Fibroblast of skin of right biceps (primary cell): ENCODE measurements at places on chromosomes 5 and 9.

GRCh38 chr9:132750668-132751067 lies 80.4 kb downstream of the GTF3C4 start:
- DNase-seq, result no peak

DNA sequence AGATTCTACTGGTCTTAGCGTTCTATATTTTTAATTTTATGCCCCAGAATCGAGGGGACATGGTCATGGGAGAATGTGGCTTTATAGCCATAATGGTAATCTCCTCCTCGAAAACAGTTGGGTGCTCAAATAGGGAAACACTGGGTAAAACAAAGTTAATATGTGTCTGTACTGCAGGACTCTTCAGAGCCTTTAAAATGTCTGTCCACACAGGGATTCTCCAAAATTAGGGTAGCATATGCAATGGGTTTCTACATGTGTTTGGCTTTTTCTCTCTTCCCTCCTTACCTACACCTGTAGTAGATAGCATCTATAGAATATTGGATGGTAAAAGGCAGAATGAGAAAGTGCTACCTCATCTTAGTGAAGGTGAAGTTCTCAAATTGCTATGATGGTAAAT lies 130.0 kb upstream of the NR3C1 start:
- DNase-seq, result no peak

- DNase-seq, result peak; percentile 43
Measured at GRCh38 chr9:15738011-15738410, 185.2 kb downstream of the CCDC171 start.

GRCh38 chr5:141564216-141564692 lies 54.5 kb downstream of the DIAPH1 start:
- peak; percentile 96 for DNase-seq
